Urothelium cell line (cell line): ENCODE measurements at places on chromosomes 5 and 9.

DNA sequence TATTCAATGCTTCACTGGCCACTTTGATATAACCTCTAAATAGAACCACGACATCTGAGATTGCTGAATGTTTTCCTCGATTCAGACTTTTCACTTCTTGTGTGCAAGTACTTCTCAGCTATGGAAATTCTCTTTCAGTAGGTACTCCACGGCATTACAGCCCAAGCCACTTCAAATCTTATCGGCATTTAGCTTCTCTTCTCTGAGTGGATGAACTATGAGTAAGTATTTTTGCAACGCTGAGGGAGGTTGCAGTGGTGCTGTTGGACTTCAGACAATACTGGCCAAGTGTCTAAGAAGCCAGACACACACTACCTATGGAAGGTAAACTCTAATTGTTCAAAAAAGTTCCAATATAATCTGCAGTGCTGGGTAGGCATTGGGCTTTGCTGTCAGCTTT is 60.1 kb downstream of the FBN2 start:
- DNase-seq: no peak

- no peak for DNase-seq
Measured at GRCh38 chr9:114303571-114303970, 19.3 kb upstream of the ORM1 start.

GRCh38 chr9:34707130-34707529 is 2.8 kb downstream of the CCL21 start:
- DNase-seq: no peak

- peak; percentile 52 for DNase-seq
Measured at GRCh38 chr5:139108063-139108824, 89.9 kb downstream of the SIL1 start.
